ENCODE measurements at places on chromosomes 13 and 19.

DNA sequence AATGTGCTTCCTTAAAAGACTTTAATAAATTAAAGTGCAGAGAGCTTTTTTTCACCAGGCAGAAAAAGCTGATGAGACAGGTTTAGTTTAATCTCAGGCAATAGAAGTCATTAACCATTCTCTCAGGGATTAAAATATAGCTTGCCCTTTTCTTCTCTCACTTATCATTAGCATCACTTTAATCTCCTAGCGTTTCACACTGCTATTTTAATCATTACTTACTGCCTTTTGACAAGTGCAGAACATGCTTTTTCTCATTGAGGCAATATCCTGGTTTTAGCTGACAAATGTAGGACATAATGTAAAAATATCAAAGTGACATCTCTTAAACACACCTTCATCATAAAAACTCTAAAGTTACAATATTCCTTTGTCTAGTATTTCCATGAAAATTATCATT, 94.6 kb downstream of the DACH1 start:
- no peak for DNase-seq

- no peak for DNase-seq
Measured at GRCh38 chr19:29259153-29259552, 46.2 kb upstream of the UQCRFS1 start.

DNA sequence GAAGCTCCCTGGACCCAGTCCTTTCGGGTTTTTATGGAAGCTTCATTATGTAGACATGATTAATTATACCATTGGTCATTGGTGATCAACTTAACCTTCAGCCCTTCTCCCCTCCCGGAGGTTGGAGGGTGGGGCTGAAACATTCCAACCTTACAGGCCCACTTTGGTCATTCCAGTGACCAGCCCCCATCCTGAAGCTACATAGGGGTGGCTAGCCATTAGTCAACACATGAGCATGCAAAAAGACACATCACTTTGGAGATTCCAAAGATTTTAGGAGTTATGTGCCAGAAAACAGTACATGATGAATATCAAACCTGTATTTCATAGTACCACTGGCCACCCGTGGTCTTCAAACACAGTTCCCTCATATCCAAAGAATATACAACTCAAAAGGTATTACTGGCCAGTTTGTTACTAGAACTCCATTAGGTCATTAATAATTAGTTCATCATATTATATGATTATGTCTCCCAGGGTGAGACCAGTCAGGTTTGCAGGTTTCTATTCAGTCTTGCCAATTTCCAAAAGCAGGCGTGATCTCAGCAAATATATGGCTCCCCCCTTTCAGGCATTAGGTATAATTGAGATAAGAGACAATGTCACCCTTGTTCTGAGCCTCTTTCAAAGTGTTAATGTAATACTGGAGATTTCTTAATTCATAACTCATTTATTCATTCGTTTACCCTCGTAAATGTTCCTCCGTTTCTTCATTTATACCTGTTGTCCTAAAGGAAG, 11.1 kb downstream of the PPP5C start:
- no peak for DNase-seq

- peak; percentile 35 for DNase-seq
Measured at GRCh38 chr19:38233740-38234251, 9.8 kb upstream of the DPF1 start.

- DNase-seq, result peak; percentile 17
Measured at GRCh38 chr13:99432609-99433542, 68.4 kb upstream of the TM9SF2 start.

GRCh38 chr13:110801044-110801443, 87.5 kb downstream of the ING1 start:
- DNase-seq, result no peak

- DNase-seq, result no peak
Measured at GRCh38 chr19:1324249-1324805, 38.7 kb downstream of the EFNA2 start.

- no peak for DNase-seq
Measured at GRCh38 chr19:42324655-42325307, 654 bp upstream of the MEGF8 start.

GRCh38 chr13:40600149-40600751, 66.2 kb downstream of the FOXO1 start:
- no peak for DNase-seq

DNA sequence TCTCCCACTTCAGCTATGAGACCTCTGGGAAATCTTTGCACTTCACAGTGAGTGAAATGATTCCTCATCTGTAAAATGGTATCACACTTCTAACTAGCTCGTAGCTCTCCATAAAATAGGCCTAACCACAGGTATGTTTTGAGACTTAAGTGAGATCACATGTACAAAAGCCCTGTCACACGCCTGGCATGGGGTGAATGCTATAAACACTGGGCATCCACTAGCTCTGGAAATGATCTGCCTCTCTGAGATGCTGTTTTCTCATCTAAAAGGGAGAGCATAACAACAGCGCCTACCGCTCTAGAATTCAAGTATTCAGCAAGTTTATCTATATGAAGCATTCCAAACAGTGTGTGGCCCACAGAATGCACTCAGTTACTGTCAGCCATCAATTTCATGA, 2.2 kb downstream of the AKT2 start:
- no peak for DNase-seq

- no peak for DNase-seq
Measured at GRCh38 chr19:45906221-45906620, 3.8 kb upstream of the MYPOP start.

DNA sequence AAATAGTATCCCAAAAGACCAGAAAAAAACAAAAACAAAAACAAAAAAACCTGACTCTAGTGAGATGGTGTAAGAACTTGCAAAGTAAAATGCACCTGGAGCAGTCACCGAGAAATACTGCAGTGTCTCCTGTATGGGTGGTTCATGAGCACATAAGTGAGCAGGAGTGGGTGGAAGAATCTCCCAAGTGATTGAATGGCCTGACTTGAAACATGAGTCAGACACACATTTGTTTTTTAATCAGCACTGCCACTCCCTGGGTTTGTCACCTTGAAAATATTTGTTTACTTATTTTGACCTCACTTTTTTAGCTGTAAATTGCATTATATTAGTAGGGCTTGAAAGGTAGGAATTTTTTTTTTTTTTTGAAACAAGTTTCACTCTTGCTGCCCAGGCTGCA, 2.0 kb downstream of the ZNF431 start:
- DNase-seq, result no peak

GRCh38 chr19:52190487-52191293, 838 bp downstream of the PPP2R1A start:
- DNase-seq, result no peak

GRCh38 chr19:55173714-55174409, 6.2 kb downstream of the SYT5 start:
- no peak for DNase-seq

DNA sequence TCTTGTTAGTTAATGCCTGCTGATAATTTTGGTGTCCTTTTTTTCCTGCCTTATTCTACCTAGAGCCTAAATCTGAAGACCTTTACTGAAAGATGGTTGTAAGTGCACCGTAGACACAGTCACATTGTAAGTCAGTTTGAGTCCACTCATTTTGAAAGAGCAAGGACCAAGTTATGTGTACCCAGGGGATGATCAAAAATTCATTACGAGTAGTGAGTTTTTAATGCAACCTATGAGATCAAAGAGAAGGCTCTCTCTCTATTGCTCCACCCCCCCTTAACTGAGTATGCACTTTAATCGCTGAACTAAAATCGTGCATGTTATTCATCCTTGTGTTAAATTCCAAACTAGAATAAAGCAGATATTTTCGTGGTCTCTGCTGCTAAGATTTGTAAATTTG, 1.8 kb downstream of the RAP2A start:
- no peak for DNase-seq

- DNase-seq, result no peak
Measured at GRCh38 chr13:51222037-51222685, at the start of gene FAM124A. Gene FAM124A, plus strand, starts transcription at chr13:51222398. Its CDS starts 104 bp downstream, at chr13:51222502.

GRCh38 chr19:58091251-58091995, 6.6 kb downstream of the ZSCAN18 start:
- DNase-seq, result no peak

DNA sequence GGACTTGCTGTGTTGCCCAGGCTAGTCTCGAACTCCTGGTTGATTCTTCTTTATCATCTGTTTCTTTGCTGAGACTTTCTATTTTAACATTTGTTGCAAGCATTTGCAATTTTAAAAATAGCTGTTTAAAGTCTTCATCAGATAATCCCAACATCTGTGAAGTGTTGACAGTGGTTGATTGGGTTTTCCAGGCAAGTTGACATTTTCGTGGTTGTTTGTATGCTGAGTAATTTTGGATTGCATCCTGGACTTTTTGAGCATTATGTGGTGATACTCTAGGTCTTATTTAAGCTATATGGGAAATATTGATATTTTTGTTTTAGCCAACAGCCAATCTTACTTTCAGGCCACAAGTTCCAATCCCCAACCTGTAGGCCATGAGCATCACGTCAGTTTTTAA, 25.1 kb downstream of the AP1M1 start:
- DNase-seq, result no peak

GRCh38 chr13:31485183-31485582, 254.1 kb upstream of the RXFP2 start:
- no peak for DNase-seq

All from anterior cingulate cortex (tissue), 58 donors.